ENCODE measurements at places on chromosomes 5 and 9.

DNA sequence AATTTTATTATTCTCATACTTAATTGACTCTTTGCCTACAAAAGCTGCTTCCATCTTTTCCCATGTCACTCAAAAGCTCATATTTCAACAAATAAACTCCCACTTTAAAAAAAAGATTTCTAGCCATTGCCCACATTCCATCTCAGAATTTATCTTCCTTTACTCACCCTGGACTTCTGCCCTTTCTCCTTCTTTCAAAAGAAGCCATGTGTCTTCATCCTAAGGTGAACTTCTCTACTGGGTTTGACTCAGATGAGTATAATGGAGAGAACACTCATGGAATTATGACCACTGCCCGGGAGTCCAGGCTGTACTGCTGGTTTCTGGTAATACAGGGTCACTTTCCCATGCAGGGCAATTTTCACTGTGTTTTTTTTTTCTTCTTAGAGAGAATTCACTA lies 548.5 kb upstream of the ZNF462 start:
- DNase-seq = no peak

GRCh38 chr5:52620315-52620714 lies 167.4 kb upstream of the ITGA1 start:
- DNase-seq = no peak

GRCh38 chr5:150774145-150774544 lies 4.4 kb upstream of the SMIM3 start:
- no peak for DNase-seq

- DNase-seq = no peak
Measured at GRCh38 chr5:109653042-109653441, 36.7 kb upstream of the MAN2A1 start.

GRCh38 chr9:110125207-110125751 lies 82.7 kb downstream of the C9orf152 start:
- no peak for DNase-seq

- no peak for DNase-seq
Measured at GRCh38 chr9:77588271-77588937, 59.7 kb downstream of the GNA14 start.

DNA sequence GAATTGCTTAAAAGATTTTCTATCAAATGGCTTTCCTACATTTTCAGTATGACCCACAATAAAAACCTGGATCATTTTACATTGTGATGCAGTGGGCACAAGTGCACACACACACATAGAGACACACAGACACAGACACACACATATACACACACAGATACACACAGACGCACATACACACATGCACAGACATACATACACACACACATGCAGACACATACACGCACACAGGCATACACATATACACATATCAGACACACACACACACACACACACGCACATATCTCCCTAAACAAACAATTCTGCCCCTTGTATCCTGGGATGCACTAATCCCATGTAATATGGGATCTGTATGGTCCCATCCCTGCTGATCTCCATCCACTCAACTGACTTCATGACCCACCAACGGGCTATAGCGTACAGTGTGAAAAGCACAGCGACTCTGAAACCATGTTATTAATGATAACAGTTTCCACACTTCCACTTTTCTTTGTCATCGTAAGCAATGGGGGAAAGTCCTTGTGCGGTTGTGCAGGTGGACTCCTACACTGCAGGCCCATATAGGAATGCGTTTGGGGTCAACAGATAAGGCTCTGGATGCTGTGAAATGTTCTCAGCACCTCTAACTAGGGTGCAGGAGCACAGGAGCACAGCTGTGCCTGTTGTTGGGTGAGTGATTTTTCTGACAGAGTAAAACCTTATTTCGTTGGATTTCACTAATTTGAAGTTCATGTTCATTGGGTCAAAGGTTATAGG lies 52.7 kb downstream of the DAP start:
- no peak for DNase-seq

DNA sequence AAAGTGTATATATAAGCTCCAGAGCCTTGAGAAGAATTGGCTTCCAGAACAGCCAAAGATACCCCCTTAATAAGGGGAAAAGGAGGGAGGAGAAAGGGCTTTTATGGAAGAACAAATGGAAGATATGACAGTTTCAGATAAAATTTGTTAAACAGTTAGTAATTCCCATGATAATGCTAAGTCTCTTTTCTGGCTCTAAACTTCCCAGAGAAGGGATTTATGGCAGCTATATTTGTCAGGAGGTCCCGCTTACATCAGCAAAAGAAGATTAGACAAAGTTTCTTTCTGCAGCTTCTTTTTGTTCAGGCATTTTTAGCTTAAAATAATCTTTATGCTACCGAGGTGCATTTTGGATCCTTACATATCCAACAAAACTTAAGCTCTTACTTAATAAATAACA lies 14.3 kb upstream of the SLC36A3 start:
- DNase-seq = no peak

- DNase-seq = peak; percentile 70
Measured at GRCh38 chr9:132268725-132269352, 85.9 kb downstream of the SETX start.

DNA sequence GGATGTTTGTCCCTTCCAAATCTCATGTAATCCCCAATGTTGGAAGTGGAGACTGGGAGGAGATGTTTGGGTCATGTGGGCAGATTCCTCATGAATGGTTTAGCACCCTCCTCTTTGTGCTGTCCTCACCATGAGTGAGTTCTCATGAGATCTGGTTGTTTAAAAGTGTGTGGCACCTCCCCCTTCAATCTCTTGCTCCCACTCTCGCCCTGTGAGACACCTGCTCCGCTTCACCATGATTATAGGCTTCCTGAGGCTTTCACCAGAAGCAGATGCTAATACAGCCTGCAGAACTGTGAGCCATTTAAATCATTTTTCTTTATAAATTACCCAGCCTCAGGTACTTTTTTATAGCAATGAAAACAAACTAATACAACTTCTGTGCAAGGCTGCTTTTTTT lies 127.3 kb upstream of the CCDC152 start:
- DNase-seq = no peak

- DNase-seq = no peak
Measured at GRCh38 chr5:31237174-31237573, 43.7 kb downstream of the CDH6 start.

- DNase-seq = no peak
Measured at GRCh38 chr9:15374825-15375224, 47.9 kb upstream of the SNAPC3 start.

- no peak for DNase-seq
Measured at GRCh38 chr5:136094913-136095641, 37.6 kb upstream of the SMAD5 start.

DNA sequence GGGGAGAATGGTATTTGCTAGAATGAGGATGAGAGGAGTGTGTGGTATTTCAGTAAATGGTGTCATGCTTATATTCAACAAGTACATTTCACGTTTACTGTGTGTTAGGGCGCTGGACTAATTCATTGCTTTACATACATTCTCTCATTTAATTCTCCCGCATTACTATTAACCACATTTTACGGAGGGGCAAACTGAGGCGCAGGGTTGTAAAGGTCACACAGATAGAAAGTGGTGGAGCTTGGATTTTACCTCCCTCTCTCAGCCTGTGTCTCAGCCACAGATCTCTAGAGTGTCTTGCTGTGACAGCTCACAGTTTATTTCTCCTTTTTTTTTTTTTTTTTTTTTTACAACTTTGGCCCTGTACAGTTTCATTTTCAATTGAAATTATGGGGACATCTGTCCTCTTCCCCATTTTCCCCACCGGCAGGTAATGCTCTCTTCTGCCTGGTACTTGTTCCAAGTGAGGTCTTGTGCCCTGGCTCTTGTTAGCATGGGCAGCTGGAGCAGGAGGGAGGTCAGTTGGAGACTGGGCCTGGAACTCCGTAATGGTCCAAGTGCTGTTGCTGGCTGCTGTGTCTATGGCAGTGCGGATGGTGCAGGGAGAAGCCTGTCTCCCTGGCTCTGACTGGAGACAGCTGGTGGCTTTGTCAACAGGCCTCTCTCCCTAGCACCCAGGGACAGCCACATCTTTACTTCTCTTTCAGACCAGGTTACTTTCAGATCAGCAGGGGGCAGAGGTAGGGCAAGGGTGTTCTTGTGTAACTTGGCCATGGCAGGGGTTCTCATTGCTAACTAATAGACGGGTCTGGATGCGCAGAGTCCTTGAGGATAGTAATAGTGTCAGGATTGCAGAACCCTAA lies 20.5 kb upstream of the NDST1 start:
- DNase-seq = no peak

DNA sequence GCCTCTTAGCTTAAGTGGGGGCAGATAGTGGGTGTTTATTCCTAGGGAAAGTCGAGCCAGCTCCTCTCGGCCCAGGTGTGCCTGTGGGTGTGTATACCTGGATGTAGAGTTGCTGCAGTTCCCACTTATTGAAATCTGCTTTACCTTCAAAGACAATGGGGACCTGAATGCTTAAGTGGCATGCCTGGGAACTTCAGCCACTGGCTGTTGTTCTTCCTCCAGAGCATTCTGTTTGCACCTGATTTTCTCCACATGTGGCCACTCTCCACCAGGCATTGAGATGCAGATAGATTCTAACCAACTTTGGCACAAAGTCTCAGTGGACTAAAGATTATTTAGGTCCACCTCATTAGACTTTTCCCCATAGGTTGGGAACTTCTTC lies 186.8 kb downstream of the ZNF462 start:
- DNase-seq = no peak

DNA sequence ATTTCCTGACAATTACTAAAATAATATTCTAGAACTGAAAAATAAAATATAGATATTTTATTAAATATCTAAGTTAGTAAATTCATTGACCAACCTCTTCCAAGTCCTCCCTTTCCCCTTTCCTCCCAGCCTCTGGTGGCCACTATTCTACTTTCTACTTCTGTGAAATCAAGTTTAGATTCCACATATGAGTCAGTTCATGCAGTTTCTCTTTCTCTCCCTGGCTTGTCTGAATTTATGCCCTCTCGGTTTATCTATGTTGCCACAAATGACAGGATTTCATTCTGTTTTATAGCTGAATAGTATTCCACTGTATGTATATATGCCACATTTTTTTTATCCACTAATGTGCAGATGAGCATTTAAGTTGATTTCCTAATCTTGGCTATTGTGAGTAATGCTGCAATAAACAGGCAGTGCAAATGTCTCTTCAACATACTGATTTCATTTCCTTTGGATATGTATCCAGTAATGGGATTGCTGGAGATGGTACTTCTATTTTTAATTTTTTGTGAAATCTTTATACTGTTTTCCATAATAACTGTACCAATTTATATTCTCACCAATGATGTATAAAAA lies 52.3 kb downstream of the WDR36 start:
- DNase-seq = no peak

DNA sequence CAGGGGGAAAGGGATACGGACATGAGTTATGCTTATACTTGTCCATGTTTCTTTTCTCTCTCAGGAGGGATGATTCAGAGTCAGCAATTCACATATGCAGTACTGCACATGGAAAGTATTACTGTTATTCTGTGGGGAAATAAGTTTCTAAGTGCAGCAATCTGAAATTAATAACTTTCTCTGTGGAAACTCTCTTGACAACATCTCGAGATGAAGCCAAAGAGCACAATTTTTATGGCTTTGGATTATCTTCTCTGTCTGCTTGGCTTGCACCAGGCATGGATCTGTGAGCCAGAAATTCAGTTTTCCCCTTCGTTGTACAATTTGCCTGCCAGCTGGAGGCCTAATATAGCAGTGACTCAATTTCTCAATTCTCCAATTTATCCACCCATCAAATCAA lies 2.5 kb upstream of the NDFIP1 start:
- no peak for DNase-seq

DNA sequence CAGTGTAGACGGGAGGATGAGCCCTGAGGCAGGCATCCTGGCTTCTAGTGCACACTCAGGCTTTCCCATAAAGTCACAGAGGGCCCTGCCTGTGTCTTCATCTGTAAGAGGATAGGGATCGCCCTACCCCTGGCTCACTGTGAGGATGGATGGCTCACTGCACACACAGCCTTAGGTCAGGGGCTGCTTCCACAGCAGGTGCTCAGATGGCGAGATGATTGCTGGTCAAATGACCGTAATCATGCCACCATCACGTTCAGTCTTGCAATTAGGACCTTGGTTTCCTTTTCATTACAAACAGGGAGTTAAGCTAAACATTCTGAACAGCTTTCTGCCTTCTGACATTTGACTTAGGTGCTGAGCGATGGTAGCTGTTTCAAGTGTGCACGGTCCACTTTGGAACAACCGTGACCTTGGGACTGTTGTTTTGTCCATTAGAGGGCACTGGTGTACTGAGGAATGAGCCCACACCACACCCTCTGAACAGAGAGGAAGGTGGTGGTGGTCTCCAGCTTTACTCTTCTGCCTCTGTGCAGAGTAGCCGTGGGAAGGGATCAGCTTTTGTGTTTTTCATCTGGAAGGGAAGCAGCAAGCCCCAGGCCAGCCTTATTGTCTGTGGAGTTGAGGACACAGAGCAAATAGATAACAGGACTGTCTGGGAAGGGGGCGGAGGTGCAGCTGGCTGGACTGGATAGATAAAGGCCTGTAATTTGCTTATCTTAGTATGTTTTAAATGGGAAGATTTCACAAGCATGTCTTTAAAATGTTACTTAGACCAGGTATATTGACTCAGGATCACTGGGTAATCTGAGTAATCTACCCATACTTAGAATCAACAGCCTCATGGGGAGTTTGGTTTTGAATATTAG lies 183.1 kb downstream of the TRIO start:
- no peak for DNase-seq

- DNase-seq = no peak
Measured at GRCh38 chr5:57504357-57504756, 21.7 kb upstream of the ACTBL2 start.

GRCh38 chr9:125633116-125633745 lies 73.8 kb downstream of the MAPKAP1 start:
- no peak for DNase-seq

DNA sequence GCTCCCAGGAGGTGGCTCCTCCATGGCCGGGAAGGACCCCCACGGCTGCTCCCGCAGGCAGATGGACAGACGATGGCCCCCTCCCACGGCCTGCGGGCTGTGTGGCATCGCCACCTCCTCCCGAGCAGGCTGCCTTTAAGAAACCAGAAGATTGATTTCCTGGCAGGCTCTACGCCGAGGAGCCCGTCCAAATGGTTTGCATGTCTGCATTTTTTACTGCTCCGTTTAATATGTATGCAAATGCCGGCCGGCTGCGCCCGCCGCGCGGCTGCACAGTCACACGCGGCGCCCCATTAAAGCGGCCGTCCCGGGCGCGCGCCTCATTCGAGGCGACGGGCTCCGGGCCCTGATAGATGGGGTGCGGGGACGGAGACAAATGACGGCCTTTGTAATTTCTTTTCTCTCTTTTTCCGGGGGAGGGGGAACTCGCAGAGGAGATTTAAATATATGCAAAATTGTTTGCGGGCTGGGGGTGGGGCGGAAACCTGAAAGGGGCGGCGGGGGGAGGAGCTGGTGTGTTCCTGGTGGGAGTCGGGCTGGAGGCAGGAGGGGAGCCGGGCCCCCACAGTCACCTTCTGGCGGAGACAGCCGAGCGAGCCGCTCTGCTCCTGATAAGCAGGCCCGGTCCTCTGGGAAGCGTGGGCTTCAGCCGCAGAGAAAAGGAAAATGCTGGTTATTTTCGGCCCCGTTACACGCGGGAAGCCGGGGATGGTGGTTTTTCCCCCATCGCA lies 158.7 kb upstream of the IER5L start:
- no peak for DNase-seq

- no peak for DNase-seq
Measured at GRCh38 chr9:13487071-13487470, 207.6 kb upstream of the MPDZ start.

- DNase-seq = no peak
Measured at GRCh38 chr9:37727013-37727412, 26.6 kb upstream of the TRMT10B start.

- no peak for DNase-seq
Measured at GRCh38 chr5:179870403-179870903, 11.8 kb upstream of the MRNIP start.
